ENCODE measurements at places on chromosomes 4 and X.

GRCh38 chr4:157616741-157617472, 396.4 kb downstream of the GRIA2 start:
- no peak overlapping the region for H3K27ac ChIP-seq
- no peaks in the 10 kb centered on the region for H3K36me3 ChIP-seq
- H3K4me1 ChIP-seq: no peaks in the 10 kb centered on the region
- no peak for DNase-seq
- H3K27me3 ChIP-seq: no peaks in the 10 kb centered on the region

- peaks cover 15% of the 10 kb centered on the region for H3K4me1 ChIP-seq
- H3K4me3 ChIP-seq: no peak overlapping the region
- no peak for DNase-seq
These were observed 29.4 kb upstream of the INTS6L start for GRCh38 chrX:135490979-135491514.

- no peak for DNase-seq
- no peak overlapping the region for H3K27ac ChIP-seq
- no peaks in the 10 kb centered on the region for H3K4me1 ChIP-seq
- no peaks in the 10 kb centered on the region for H3K36me3 ChIP-seq
- H3K27me3 ChIP-seq: no peaks in the 10 kb centered on the region
These were observed 217.9 kb upstream of the GPC4 start for GRCh38 chrX:133633162-133633561.

DNA sequence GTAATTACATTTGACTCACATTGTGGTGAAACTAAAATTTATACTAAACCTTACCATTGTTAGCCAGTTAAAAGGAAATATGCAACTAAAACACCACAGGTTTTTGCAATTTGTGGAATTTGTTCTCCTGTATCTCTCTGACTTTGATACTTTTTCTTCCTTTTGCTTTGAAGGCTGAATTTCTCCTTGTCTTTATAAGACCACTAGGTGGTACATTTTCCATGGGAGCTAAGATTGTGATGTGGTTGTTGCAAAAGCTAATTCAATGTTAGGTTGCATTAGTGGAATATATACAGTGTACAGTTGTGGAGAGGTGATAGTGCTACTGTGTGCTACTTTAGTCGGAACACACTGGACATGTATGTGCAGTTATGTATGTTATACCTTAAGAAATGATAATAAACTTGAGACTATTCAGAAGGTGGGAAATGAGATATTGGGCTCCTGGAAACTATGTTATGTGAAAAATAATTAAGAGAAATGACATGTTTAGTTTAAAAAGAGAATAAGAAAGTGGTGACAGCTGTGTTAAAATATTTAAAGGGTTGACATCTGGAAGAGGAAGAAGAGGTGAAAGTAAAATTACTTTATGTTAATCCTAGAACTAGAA, 70.3 kb downstream of the ARL9 start:
- no peaks in the 10 kb centered on the region for H3K4me1 ChIP-seq
- no peaks in the 10 kb centered on the region for H3K36me3 ChIP-seq
- DNase-seq: no peak
- no peaks in the 10 kb centered on the region for H3K27me3 ChIP-seq

DNA sequence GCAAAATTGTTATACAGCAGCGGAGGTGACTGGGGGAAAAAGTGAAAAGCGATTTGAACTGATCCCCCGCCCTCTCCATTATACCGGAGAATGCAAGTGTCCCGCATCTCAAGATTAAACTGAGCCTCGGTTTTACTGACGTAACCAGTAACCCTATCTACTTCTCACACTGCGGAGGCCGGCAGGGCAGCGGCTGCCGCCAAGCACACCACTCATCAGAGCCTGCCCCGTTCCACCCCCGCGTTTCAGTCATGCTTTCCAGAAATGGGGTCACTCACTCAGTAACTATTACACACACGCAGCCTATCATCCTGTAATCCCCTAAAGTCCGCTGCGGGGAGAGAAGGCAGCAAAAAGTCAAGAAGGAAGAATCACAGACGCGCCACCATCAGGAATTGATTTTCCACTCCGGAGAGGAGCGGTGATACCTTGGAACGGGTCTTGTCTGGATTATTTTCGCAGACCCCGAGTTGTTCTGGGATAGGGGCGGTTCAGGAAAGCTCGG, 1.4 kb downstream of the RPS6KA3 start:
- H3K27me3 ChIP-seq: no peaks in the 10 kb centered on the region
- H3K4me3 ChIP-seq: peak overlapping the region; percentile 82
- no peaks in the 10 kb centered on the region for H3K36me3 ChIP-seq
- peaks cover 33% of the 10 kb centered on the region for H3K4me1 ChIP-seq
- H3K27ac ChIP-seq: peak overlapping the region; percentile 91

DNA sequence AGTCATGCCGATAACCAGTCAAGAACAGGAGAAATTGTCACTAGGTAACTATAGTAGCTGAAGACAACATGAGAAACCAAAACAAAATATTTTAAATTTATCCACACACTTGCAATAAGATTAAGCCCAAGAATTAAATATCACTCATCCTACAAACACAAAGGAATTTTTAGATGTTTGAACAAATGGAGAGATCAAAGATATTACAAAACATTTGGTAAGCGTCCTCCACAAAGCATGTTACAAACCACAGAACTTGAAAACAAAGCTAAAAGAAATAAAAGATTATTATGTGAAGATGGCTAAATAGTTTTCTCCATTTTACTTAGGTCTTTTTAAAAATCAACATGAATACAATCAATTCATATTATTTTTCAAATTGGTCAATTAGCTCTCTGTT, 631.9 kb upstream of the INTU start:
- H3K4me3 ChIP-seq: no peak overlapping the region
- H3K27ac ChIP-seq: no peak overlapping the region
- DNase-seq: no peak
- H3K27me3 ChIP-seq: no peaks in the 10 kb centered on the region
- H3K4me1 ChIP-seq: no peaks in the 10 kb centered on the region

GRCh38 chr4:140662082-140662869, 93.5 kb upstream of the UCP1 start:
- H3K4me3 ChIP-seq: no peak overlapping the region
- peaks cover 6% of the 10 kb centered on the region for H3K27me3 ChIP-seq

GRCh38 chr4:5755161-5755560, 44.2 kb downstream of the EVC start:
- no peaks in the 10 kb centered on the region for H3K36me3 ChIP-seq
- no peak for DNase-seq
- no peaks in the 10 kb centered on the region for H3K27me3 ChIP-seq
- H3K4me1 ChIP-seq: no peaks in the 10 kb centered on the region

GRCh38 chr4:3385711-3386420, 55.9 kb upstream of the HGFAC start:
- peaks cover 18% of the 10 kb centered on the region for H3K4me1 ChIP-seq
- no peak overlapping the region for H3K4me3 ChIP-seq
- DNase-seq: no peak
- H3K36me3 ChIP-seq: peaks cover 3% of the 10 kb centered on the region
- peak overlapping the region; percentile 70 for H3K27ac ChIP-seq

DNA sequence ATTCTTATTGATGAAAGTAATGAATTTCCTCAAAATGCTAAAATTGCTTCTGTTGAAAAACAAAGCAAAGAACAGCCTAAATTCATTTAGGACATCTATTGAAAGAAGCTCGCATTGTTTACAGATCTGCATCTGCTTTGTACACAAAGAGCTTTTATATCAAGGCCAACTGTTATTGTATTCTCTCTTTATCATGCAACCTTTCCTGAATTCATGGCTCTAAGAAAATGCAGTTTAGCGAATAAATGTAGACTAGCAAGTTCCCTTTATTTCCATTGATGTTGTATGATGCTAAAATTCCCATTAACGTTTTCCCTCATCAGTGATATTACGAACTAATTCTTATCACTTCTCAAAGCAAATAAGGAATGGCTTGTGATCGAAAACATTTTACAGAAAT, 446.3 kb downstream of the MID1IP1 start:
- H3K36me3 ChIP-seq: no peaks in the 10 kb centered on the region
- H3K4me3 ChIP-seq: no peak overlapping the region
- H3K27ac ChIP-seq: no peak overlapping the region

- no peak overlapping the region for H3K27ac ChIP-seq
- no peaks in the 10 kb centered on the region for H3K36me3 ChIP-seq
These were observed 49.3 kb downstream of the APELA start for GRCh38 chr4:164926301-164926700.

All from activated naive CD4-positive, alpha-beta T cell treated with anti-CD3 and anti-CD28 coated beads for 36 hours (primary cell).